NCI-H526 treated with DMSO at 0.1 percent for 48 hours (cell line): ENCODE measurements at places on chromosomes 12 and 14.

GRCh38 chr12:51437431-51437830, 12.8 kb downstream of the SLC4A8 start:
- DNase-seq = no peak

- DNase-seq = no peak
Observed at GRCh38 chr14:22122227-22122818, 448.7 kb upstream of the OR4E1 start.

DNA sequence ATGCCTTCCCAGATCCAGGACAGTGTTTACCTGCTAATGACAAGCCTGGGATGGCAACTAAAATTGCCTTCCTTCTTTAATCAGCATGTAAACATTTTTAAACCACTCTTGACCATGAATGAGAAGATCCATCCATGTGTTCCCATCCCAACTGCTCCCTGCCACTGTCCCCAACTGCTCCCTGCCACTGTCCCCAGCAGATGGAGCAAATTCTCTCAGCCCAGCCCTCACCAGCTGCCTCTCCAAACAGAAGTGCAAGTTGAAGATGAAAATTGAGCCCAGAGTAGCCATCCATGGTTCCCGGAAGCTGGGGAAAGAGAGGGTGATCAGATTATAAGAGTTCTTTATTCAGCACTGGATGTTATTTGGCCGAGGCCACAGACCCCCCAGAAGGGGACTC, 133.1 kb downstream of the SLC15A4 start:
- DNase-seq = no peak

DNA sequence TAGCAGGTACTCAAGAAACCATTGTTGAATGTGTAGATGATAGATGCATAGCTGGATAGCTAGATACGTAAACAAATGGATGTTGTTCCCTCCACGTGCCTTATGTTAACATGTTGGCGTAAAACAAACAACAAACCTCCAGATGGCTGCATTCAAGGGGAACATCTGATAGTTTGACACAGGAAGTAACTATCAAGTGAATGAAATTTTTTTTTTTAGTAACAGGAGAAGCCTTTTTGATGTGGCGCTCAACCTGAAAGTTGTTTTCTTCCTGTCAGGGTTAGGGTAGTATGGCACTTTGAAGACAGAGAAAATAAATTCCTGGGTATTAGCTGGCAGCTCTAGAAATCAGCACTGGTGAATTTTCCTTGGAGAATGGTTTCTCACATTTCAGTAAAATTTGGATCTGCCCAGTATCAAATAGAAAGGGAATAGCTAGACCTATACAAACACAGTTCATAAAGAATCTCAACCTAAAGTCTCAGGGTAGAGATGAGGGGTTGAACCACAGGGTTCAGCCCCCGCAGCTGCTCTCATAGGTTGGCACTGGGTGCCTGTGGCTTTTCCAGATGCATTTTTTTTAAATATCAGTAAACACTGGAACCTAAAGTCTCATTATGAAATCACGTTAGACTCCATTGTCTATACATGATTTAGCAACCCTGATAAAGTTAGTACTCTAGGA, 18.8 kb upstream of the RAP1B start:
- no peak for DNase-seq

- DNase-seq = no peak
Observed at GRCh38 chr12:24615967-24616411, 332.9 kb downstream of the BCAT1 start.

GRCh38 chr14:103207388-103208072, 84.3 kb downstream of the TNFAIP2 start:
- no peak for DNase-seq

GRCh38 chr14:76920331-76921087, 94.3 kb downstream of the LRRC74A start:
- DNase-seq = peak; percentile 76

GRCh38 chr14:91946622-91947474, 646 bp downstream of the FBLN5 start:
- no peak for DNase-seq

DNA sequence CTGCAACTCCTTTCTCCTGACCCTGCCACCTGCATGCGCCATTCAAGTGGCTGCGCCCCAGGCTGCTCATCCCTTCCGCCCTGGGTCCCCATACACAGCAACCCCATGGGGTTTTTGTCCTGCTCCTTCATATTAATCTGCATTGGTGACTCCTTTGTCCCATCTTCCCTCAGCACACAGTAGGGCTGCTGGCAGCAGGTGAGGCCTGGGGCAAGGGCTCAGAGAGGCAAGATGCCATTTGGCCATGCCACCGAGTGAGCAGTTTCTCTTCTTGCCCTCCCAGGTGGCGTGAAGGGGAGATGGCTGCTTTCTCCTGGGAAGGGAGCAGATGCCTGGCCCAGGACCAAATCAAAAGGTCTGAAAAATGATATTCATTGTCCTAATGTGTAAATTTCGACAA, 9.1 kb downstream of the RTL1 start:
- no peak for DNase-seq

- DNase-seq = no peak
Observed at GRCh38 chr14:79180656-79181055, 1010.5 kb downstream of the NRXN3 start.

GRCh38 chr14:103071544-103072251, 12.3 kb upstream of the LBHD2 start:
- no peak for DNase-seq

DNA sequence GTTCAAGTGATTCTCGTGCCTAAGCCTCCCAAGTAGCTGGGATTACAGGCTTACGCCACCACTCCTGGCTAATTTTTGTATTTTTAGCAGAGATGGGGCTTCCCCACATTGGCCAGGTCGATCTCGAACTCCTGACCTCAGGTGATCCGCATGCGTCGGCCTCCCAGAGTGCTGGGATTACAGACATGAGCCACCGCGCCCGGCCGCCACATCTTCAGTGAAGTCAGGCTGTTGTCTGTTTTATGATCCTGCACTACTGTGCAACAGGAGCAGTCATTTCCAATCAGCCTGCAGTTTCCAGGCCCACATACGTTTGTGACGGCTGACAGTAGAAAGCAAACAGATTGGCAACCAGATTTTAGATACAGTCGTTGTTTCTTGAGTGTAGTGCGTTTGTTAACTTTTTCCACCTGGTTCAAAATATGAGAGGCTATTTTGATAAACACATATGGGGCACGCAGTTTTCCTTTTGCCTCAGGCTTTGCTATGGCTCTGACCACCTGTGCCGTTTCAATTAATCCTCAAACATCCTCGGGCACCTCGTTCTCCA, 74.8 kb downstream of the LGMN start:
- DNase-seq = no peak

DNA sequence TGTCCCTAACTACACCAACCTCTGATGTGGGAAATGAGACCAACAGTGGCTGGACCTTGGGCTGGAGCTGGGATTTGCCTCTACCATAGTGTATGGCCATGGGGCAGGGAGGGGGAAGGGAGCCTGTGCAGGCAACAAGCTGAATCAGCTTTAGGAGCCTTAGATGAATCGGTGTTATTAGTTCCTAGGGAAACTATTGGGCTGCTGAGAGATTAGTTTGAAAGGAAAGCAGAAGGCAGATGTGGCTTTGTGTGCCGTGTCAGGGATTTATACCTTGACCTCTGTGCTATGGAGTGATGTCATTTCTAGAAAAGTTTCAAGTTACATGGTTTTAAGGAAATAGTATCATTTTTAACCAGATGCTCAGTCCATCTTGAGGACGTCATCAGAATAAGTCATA, 19.5 kb upstream of the GAS2L3 start:
- DNase-seq = no peak

DNA sequence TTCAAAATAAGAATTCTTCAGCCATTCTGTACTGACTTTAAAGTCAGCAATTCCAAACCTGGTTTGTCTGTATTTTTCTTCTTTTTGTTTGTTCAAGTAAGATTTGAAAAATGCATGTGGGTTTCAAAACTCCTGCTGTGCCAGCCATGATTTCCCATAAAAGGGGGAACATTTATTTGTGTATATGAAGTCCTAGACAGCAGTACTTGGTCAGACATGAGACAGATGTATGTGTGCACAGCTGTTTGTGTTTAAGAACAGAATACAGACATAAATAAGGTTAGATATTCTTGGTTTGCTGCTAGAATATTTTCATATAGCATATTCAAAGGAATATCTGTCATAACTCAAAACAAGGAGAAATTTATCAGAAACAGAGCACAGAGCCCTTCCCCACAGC, 236.0 kb downstream of the ADAMTS20 start:
- DNase-seq = no peak

DNA sequence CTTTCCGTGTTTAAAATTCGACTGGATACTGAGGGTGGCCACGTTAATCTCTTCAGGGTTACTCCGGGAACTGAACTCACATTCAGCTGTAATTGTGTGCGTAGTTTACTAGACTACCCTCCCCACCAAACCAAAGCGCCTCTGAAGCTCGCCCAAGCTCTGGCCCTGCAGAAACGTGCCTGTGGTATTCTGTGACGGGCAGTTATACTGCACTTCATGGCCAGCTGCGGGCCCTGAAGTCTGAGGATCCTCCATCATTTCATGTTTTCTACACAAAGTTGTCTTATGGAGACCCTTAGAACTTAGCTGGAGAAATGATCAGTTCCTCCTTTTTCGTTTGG, 688 bp downstream of the ZNF26 start:
- DNase-seq = no peak

DNA sequence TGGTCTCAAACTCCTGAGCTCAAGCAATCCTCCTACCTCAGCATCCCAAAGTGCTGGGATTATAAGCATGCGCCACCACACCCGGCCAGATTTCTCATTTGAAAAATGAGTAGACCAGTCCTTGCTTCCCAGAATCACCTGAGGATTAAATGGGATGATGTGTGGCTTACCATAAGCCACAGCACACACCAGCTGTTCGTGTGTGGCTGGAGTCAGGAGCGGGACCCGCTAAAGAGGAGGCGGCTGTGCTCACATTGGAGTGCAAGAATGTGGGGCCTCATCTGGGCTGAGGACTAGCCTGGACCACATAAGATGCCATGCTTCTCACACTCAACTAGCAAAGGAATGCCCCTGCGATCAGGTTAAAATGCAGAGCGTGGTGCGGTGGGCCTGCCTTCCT, 6.7 kb upstream of the ALDH2 start:
- DNase-seq = no peak

GRCh38 chr14:69594846-69595245, 16.6 kb upstream of the SUSD6 start:
- DNase-seq = no peak

DNA sequence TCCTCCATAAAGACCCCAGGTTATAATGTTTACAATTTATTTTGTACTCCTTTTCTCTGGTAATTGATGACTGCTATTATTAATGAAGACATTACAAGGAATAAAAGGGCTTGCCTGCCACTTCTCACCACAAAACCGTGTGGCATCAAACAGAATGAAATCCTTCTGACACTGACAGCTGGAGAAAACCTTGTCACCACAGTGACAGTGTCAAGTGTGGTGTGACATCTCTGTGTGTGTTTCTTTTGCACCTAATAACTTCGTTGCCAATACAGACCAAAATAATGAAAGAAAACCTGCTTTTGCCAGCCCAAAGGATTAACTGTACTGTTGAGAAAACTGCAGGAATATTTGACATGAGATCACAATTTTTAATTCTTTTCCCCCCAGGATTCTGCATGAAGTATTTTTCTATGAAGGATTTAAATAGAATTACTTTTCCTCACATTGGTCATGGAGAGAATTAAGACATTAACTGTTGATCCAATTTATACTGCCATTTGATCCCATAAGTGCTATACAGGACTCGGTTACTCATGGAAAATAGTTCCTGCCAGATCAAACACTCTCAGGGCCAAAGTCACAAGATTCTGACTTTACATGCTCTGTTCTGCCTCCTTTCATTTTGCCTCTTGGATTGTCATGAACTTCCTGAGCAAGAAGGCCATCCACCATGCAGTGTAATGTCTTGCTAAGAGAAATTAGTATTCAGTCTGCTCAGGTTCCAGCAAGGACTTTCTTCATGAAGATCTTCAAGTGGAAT, 60.4 kb upstream of the IFNG-AS1 start:
- no peak for DNase-seq

DNA sequence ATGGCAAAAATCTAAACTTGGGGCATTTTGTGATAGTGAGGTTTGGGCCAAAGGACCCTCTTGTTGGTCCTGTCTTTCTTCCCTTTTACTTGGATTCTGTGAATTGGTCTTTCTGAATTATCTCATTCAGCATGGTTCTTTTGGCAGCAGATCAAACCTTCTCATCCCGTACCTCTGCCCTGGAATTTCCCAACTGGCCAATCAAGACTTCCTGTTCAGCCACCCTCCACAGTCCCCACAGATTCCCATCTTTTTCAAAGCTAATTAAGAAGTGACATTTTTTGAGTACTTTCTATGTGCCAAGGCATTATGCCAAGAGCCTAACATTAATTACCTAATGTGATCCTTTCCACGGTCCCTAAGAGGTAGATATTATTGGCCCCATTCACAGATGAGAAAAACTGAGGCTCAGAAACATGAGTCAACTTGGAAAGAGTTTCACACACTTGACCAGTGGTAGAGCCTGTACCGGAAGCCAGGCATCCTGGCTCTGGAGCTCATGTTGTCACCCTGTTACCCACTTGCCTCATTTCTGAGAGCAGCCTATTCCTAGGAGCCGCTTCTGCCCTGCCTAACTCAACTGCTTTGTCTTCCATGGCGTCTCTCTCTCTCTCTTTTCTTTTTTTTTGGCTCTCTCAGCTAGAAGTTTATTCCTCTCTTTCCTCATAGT, 135.9 kb downstream of the C12orf75 start:
- no peak for DNase-seq

DNA sequence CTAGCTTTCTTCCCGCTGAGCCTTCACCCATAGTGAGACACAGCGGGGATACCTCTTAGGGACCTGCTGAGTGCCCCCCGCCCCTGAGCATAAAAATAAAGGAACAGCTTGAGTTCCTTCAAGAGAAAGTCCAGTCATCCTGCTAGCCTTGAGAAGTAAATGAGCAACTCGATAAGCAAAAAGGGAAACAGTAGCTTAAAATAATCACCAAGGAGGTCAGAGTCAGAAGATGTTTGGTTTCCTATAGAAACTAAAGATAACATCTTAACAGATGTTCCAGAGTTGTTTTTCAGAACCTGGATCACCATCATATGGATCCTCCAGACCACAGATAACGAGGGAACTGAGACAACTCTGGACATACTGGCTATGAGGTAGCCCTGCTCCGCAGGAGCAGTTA, 94.0 kb downstream of the BCAT1 start:
- no peak for DNase-seq

- DNase-seq = no peak
Observed at GRCh38 chr14:58747181-58747580, 109.4 kb downstream of the DACT1 start.
